ENCODE measurements at places on chromosomes 2 and 18.

GRCh38 chr2:226738821-226739544, 60.6 kb downstream of the IRS1 start:
- DNase-seq, result no peak

GRCh38 chr2:236917164-236917563, 168.5 kb upstream of the COPS8 start:
- no peak for DNase-seq

DNA sequence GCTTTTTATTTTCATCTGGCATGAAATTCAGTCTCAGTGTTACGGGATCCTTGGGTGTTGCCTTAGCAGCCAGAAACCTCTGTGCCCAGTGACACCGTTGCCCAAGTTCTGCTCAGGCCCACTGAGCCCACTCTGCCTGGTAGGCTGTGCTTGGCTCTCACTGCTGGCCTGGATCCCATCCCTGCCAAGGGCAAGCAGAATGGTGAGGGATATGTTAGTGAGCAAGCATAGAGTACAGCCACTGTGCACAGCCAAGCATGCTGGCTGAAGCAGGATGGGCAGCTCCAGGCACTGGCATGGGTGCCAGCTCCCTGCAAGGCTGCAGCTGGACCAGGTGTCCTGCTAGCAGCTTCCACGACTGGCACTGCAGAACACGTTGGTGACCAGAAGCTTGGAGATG, 194.7 kb upstream of the TFPI start:
- DNase-seq, result no peak

- no peak for DNase-seq
Observed at GRCh38 chr2:47160211-47160610, 5.1 kb upstream of the STPG4 start.

GRCh38 chr2:171420728-171421563, 12.8 kb downstream of the METTL8 start:
- DNase-seq, result no peak

GRCh38 chr2:62578803-62579640, 73.0 kb upstream of the TMEM17 start:
- DNase-seq, result no peak

GRCh38 chr18:39840856-39841481, 2114.1 kb upstream of the PIK3C3 start:
- no peak for DNase-seq

DNA sequence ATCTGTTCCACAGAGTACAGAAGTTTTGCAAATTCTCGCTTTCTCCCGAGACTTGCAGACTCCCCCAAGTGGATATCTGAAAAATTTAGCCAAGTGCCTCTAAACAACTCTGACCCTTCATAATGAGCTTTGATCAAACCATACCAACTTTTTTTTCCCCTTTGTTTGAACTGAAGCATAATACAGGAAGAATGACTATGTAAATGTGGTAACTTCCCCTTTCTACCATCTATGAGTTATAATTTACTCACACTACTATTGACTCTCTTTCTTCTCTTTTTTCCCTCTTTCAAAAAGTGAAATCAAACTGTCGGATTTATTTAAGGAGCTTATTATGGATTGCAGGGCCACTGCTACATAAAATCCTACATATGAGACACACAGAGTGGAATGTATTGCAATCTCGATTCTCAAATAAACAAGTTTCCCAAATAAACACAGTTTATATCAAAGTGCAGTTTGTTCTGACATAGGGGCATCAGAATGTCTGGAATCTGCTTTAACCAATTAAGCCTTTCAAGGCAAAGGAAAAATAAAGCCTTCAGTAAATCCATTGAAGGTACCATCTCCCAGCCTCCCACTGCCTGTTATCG, 1.4 kb upstream of the ZNF804A start:
- DNase-seq, result no peak

DNA sequence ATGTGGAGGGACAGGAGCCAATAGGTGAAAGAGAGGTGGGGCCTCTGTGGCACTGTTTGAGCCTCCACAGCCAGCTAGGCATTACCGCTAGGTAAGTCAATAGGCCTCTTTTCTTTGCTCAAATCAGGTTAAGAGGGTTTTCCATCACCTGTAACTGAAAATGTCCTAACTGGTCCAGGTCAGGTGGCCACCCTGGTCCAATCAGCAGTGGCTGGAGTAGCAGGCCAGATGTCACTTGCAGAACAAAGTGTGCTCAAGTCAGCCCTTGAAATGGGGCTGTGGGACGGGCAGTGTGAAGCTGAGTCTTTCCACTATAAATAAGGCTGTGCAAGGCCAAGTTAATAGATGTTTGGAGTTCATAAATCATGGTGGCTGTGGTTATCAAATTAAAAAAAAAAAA, 20.9 kb downstream of the FBXO36 start:
- no peak for DNase-seq

GRCh38 chr2:148909114-148909513, 34.1 kb downstream of the KIF5C start:
- no peak for DNase-seq

GRCh38 chr2:122815120-122815519, 1059.7 kb downstream of the TSN start:
- DNase-seq, result no peak

DNA sequence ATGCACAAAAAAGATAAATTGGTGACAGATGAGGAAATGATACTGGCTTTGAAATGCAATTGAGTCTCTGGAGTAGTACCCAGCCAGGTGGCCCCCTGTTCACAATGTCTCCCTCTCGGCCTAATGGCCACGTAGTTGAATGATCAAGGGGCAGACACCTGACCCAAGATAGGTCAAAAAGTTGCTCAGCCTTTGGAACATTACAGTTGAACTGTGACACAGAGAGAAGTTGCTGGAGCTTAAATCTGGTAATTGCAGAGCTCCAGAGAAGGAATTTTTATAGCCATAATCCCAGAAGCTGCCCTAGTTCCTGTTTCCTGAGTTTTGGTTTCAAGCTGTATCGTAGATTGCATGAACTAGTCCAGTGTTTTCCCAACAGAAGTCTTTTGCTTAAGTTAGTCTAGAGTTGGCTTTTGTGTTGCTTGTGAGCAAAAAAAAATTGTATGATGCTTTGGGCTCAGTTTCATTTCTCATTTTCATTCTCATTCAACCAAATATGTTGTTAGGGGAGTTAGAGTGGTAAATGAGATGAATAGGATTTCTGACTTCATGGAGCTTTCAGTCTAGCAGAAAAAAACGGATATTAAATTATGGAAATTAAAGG, 117.9 kb downstream of the CSRNP3 start:
- DNase-seq, result no peak

DNA sequence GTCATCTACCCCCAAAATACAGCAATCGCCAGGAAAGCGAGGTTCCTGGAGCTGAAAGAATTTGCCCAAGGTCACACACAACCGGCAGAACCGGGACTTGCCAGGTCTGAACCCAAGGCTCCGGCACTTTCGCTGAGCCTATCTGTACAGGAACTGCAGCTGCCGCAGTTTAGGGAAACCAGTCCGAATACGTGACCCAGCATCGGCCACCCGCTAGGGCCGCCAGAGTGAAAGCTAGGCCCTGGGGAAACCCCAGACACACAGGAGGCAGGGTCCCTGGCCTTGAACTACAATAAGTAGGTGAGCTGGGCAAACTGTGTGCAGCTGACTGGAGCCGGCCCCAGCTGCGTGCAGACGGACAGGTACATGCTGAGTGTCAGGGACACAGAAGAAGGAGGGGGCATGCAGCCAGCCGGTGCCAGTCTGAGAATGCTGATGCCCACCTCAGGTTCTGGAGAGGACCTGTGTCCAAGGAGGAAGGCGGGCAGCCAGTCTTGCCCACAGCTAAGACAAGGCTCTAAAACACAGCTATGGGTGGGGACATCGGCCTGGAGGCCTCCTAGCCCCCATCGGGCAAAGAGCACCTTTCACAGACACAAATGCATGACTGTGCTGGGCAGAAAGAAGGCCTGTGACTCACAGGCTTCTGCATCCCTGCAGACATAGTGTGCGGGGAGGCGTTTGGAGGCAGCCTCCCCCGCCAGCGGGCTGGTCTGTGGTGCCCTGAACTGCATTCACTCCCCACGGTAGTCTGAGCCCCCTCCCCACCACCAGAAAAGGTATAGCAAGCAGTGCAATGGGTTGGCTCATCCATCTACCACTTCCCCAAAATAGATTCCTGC, 107.4 kb upstream of the ID2 start:
- DNase-seq, result no peak

DNA sequence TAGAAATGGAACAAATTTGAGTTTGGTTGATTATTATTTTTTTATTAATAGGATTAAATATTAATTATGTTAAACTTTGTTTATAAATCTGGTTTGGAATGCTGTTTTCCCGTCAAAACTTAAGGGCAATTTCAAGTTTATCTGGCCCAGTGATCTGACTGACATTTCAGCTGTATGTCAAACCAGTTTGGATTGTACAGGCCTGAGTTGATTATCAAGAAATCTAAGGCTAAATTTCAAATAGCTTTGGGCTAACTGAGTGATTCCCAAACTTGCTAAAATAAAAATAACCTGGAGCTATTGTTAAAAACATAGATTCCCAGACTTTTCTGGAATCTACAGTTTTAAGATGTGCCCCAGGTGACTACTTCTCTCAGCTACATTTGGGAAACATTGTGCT, 65.9 kb upstream of the SPOPL start:
- no peak for DNase-seq

GRCh38 chr2:23510471-23510870, 125.5 kb downstream of the KLHL29 start:
- DNase-seq, result no peak

DNA sequence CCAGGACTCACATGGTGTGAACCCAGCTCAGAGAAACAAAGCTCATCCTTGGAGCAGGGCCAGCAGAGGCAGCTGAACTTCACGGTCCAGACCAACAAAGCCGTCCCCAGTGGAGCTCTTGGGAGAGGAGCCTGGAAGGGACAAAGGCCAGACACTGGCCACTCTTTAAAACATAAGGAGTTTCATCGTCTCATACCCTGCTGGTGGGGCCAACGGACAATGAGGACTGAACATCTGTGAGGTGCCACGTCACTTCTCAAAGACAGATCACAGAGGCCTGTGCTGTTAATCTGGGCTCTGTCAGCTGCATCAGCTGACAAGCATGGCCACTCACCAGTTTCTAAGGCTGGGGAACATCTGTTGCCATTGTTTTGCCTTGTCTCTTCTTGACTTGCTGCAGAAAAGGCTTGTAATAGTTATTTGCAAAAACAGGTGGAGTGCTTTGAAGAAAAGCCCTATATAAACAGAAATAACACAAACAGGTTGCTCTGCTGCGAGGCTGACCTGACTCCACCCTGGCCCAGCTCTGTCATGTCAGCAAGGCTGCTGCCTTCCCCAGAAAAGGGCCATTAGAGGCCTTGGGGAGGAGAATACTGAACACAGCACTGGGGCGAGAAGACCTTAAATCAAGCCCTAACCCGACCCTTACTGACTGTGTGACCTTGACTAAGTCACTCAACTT, 68.1 kb upstream of the DAPL1 start:
- peak; percentile 66 for DNase-seq

GRCh38 chr2:26687328-26687727, 5.2 kb upstream of the KCNK3 start:
- no peak for DNase-seq

GRCh38 chr18:51006061-51006818, 23.8 kb upstream of the SMAD4 start:
- DNase-seq, result no peak

DNA sequence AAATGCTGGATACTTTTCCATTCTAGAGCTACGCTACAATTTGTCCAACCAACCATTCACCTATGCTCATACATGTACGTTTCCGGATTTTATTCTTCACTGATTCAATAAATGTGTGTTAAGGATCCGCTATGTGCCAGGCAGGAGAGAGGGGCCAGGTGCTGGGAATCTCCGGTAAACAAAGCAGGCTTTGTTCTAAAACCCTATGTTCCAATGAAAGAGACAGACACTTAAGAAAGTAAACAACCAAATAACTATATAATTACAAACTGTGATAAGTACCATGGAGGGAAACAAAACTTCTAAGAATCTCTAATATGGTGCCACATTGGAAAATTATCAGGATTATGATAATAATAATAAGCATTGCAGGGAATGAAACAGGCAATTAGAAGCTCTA, 22.2 kb upstream of the POMC start:
- no peak for DNase-seq

GRCh38 chr18:32213693-32214092, 23.9 kb downstream of the MEP1B start:
- DNase-seq, result no peak

DNA sequence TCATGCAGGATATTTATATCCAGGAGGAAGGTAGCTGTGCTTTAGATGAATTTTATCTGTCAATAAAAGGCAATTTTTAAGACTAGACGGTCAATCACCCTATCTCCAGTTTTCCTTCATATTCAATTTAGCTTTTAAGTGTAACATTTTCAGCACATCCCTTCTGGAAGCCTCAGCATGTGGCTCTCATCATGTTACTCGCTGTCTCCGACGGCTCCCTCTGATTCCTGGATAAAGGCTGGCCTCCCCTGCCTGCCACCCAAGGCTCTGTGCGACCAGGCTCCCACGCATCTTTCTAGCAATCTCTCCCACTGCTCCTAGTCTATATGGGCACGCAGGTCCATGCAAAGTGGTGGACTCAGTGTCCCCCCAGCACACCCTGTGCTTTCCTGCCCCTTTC, 84.5 kb downstream of the MEP1B start:
- DNase-seq, result no peak

DNA sequence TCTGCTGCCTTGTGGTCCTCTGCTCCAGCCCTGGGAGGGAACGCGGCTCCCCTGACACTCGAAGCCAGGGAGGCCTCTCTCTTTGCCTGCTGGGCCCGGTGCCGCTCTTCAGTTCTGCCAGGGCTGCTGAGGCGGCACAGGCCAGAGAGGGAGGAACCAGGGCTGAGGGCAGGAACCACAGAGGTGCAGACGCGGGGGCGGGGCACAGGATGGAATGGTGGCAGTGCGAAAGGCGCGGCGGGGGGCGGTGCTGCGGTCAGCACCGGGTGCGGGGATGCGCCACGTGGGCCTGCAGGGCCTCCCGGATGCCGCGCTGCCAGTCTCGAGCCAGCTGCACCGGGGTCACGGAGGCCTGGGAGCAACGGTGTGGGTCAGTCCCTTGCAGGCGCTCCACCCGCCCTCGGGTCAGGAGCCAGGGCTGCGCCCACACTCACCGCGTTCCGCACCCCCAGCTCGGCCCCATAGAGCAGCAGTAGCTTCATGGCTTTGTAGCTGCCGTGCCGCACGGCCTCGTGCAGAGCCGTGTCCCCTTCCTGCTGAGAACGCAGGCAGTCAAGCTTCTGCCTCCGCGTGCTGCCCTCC, 4.4 kb downstream of the ANKRD23 start:
- no peak for DNase-seq

DNA sequence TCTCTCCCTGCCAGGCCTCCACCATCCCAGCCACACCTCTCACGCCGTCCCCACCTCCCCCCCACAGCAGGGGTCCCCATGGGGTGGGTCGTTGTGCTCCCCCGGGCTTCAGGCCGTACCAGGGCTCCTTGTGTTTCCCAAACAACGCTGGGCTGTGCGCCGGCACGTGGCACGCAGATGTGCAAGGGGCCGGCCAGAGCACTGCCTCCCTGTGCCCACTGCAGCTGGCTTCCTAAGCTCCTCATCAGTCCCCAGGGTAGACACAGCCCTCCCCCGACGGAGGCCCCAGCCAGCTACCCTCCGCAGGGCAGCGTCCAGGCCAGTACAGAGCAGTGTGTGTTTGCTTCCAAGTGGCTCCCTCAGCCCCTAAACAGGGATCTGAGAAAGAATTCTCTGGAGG, 34.0 kb downstream of the BIN1 start:
- no peak for DNase-seq

- DNase-seq, result no peak
Observed at GRCh38 chr2:44722026-44722625, 219.4 kb upstream of the SIX3 start.

Measured in C1 segment of cervical spinal cord (tissue), 14 donors.